ENCODE measurements at places on chromosomes 5 and 9. TPM values are rescaled to one million over a fixed set of nuclear protein-coding genes. Genes with fewer than 3 reads are reported as not detected.

CYLC2 gene
- total RNA-seq = not detected

- no peaks in the 10 kb centered on the region for H3K4me1 ChIP-seq
- no peaks in the 10 kb centered on the region for H3K27me3 ChIP-seq
- no peaks in the 10 kb centered on the region for H3K36me3 ChIP-seq
Observed at GRCh38 chr5:88979726-88980125, 96.7 kb upstream of the MEF2C start.

GFI1B gene
- total RNA-seq = not detected

DNA sequence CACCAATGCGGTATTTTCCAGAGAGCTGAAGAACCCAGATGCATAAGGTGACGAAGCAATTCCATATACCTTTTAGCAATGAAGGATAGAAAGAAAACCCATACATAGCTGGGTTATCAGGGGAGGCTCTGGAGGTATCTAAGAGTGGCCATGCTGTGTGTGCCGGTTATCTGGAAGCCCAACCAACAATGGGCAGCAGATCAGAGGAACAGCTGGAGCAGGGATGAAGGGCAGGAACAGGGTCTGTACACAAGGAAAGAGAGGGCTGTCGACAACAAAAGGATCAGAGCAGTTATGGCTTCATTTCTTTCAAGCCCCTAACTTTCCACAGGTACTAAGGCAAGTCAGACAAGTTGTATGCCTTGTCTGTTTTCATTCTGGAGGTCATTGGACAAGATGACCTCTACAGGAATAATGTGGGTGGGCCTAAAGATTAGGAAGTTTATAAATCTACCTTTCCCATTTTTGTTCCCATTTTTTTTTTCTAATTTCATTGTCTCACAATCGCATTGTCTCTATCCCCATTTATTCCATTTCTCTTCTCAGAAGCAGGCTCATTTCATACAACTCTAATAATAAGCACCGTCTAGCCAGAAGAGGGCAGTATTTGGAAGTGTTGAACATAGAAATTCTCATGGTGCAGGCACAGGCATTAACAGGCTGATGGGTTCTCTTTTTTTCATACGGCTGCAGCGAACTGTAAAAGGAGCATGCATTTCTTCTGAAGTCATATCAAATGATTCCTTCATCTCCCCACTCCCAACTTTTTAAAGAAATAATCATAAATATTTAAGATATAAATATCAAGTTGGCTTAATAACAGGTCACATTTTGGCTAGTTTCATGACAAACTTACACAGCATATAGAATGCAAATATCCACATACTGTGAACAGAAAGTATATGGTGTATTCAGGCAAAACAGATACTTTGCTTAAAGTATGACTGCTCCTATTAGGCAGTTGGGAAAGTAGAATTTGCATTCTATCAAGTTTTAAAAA is 63.5 kb downstream of the ZNF474 start:
- no peak overlapping the region for H3K27ac ChIP-seq
- H3K36me3 ChIP-seq = no peaks in the 10 kb centered on the region
- H3K27me3 ChIP-seq = no peaks in the 10 kb centered on the region
- H3K4me3 ChIP-seq = no peak overlapping the region
- DNase-seq = peak; percentile 81

GRCh38 chr9:91248707-91249106 is 113.0 kb downstream of the AUH start:
- no peaks in the 10 kb centered on the region for H3K36me3 ChIP-seq
- no peak for DNase-seq
- no peak overlapping the region for H3K4me3 ChIP-seq
- no peak overlapping the region for H3K27ac ChIP-seq

DNA sequence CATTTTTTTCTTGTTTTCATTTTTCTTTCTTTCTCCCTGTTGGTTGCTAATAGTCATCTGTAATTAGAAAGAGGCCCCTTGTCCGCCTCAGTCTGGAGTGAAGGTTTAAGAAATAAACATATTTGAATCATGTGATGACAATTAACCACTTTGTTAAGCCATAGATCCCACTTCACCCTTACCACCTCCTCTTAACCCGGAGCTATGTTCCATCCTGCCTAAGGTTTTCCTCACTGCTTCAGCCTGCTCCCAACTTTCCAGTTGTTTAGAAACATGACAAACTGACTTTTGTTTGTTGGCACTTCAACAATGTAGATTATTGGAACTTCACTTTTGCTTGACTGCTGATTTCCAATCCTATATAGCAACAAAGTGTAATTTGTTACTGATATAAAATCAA is 37.4 kb upstream of the SSBP2 start:
- peaks cover 15% of the 10 kb centered on the region for H3K4me1 ChIP-seq
- no peak overlapping the region for H3K4me3 ChIP-seq
- H3K36me3 ChIP-seq = no peaks in the 10 kb centered on the region
- no peaks in the 10 kb centered on the region for H3K27me3 ChIP-seq
- no peak for DNase-seq
- no peak overlapping the region for H3K27ac ChIP-seq

GARIN3 gene
- total RNA-seq = not detected
